ENCODE measurements at places on chromosomes 1 and 21.
A peak's percentile ranks its signal among the peaks of the same experiment; 100 is the strongest.

- DNase-seq, result no peak
Observed at GRCh38 chr1:156357977-156358376, 11.0 kb upstream of the RHBG start.

DNA sequence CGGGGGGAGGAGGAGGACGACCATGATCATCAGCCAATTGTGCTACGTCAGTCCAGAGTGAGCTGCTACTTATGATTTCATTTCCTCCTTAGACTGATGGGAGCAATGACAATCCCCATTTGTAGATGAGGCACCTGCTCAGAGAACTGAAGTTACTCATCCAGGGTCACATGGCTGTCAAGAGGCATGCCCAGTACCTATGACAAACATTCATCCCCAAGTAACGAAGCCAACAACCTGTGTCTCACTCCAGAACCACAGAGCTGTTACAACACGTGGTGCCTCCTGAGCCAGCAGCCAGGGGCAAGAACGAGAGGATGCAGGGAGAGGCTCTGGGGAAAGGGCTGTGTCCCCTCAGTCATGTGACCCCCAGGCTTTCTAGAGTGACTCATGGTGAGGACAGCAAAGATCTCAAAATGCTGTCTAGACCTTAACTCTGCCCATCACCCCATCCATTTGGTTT is 93.6 kb downstream of the SIM2 start:
- no peak for DNase-seq

DNA sequence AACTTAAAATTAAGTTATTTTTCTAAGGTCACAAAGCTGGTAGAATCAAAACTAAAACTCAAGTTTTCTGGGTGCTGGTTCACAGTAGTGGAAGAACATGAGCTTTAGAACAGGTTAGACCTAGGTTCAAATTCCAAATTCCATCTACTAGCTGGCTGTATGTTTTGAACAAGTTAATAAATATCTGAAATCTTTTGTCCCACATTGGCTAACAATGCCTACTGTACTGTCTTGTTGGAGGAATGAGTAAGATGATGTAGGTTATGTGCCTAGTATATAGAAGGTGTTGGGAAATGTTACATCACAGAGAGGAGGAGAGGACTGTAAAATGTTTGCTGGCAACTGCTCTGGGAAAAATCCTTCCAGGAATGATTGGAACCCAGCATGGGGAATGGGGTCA is 14.0 kb upstream of the CD247 start:
- no peak for DNase-seq

GRCh38 chr1:57819893-57820292 is 396.0 kb upstream of the DAB1 start:
- DNase-seq, result no peak

- DNase-seq, result no peak
Observed at GRCh38 chr1:48785869-48786268, 9.2 kb upstream of the BEND5 start.

GRCh38 chr1:208318150-208318734 is 74.1 kb upstream of the PLXNA2 start:
- DNase-seq, result no peak

DNA sequence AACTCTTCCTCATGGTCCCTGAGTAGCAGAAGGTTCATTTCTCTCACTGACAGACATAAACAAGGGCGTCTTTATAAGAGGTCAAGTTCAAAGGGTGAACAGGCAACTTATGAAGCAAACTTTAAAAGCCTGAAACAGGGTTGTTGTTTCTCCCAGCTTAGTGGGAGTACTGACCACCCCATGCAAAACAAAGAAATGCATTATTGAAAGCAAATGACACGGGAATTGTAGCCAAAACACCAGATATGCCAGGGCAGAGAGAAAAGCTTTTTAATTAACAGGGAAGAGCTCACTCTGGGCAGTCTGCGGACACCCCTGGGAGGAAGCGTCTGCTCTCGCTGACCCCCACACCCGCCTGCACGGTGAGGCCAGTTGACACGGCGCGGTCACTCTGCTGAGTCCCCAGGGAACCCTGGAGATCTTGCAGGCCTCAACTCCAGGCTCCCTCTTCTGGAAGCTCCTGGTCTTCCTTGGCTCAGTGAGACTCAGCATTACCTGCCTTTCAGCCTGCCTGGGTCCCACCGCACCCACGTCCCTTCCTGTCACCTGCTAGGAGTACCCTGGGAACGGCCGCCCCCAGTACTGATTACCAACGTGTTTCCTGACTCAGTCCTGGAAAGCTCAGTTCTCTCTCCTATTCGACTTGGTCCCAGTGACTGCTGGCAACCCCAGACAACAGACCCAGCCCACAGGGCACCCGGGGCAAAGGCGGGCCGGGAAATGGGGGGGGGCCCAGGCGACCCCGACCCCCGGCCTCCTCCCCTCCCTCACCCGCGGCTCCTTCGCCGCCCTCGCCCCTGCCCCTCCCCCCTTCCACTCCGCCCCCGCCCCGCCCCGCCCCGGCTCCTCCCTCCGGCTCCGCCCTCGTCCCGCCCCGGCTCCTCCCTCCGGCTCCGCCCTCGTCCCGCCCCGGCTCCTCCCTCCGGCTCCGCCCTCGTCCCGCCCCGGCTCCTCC is 972 bp downstream of the CFAP410 start:
- peak; percentile 30 for DNase-seq

DNA sequence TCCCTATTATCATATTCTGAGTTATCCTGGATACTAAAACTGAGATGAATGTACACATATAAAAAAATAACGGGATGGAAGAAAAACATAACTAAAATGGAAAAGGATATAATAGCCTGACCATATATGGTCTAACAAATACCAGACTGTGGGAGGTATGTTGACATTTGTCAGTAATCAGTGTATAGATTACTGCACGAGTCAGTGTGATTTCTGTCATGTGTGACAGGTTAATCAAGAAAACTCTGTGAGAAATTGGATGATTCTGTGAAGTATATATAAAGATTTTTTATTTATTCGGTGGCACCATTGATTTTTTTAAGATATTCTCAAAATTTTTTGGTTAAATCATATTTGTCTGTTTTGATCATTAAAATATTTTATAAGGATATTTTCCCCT is 547.3 kb upstream of the B3GALT2 start:
- DNase-seq, result no peak

GRCh38 chr1:71823708-71824305 is 458.5 kb downstream of the NEGR1 start:
- no peak for DNase-seq

DNA sequence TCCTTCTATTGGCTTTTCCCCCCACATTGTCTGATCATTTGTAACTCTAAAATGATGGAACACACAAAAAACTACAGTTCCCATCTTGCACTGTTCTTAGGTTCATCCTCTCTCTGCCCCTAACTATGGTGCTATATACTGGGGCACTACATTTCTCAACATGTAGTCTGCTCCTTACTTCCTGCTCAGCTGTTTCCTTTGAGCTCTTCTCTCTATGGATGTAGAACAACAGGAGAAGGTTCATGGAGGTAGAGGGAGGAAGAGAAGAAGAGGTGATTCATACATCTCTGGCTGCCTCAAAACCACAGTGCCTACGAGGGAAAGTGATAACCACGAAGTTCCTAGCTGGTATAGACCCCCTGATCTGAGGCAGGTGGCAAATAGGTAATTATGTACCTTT is 7.0 kb upstream of the C1orf146 start:
- no peak for DNase-seq

GRCh38 chr1:34681480-34682451 is 73.1 kb upstream of the GJB5 start:
- DNase-seq, result peak; percentile 85

DNA sequence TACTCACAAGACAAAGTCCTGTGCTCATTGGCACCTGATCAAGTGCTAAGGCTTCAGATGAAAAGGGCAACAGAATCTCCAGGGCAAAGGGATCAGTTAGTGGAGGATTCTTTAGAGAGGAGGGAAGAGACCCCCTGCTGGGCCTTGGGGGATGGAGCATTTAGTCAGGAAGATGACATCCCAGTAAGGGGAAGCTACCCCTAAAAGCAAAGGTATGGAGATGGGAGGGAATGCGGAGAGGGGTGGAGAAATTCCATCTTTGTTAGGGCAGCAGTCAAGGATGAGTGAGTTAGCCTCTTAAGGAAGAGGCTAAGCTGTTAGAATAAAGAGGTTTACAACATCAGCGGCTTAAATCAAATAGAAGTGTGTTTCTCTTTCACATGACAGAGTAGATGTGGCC is 67.4 kb downstream of the ST6GALNAC3 start:
- peak; percentile 71 for DNase-seq

DNA sequence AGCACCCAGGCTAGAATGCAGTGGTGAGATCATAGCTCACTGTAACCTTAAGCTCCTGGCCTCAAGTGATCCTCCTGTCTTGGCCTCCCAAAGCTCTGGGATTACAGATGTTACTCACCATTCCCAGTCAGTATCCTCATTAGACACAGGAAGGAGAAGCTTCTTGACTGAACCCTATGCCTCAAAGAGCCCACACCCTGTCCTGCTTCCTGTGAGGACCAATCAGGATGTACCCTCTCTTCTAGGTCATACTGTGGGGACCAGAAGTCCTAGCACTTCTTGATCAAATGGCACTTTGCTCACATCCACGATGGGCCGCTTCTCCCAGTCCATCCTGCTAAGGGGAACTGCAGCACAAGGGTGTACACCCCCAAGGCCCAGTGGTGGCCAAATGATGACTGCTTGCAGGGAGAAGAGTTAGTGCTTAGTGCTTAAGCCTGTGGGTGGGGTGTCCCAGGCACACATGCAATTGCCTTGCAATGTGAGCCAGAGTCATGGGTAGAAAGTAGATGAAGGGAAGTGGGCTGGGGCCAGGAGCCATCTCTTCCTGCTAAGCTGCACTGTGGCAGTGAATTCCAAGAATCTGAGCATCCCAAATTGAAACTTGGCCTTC is 9.8 kb downstream of the CD34 start:
- no peak for DNase-seq

DNA sequence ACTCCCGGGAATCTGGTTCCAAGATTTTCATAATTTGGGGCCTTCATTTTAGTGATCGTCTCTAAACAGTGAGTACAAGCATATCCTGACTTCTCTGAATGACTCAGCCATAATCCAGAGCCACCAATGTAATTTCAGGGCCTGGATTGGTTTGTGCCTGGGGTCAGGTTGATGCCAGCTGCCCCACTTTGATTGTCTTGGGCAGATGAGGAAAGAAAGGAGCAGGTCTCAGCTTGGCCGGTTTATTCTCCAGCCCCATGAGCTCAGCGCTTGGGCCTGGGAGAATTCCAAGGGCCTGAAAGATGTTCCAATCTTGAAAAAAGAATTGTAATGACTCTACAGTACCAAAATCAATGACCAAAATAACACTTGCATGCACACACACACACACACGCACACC is 71.2 kb upstream of the ECE1 start:
- DNase-seq, result no peak

- no peak for DNase-seq
Observed at GRCh38 chr1:29133861-29134694, 10.4 kb upstream of the TMEM200B start.

DNA sequence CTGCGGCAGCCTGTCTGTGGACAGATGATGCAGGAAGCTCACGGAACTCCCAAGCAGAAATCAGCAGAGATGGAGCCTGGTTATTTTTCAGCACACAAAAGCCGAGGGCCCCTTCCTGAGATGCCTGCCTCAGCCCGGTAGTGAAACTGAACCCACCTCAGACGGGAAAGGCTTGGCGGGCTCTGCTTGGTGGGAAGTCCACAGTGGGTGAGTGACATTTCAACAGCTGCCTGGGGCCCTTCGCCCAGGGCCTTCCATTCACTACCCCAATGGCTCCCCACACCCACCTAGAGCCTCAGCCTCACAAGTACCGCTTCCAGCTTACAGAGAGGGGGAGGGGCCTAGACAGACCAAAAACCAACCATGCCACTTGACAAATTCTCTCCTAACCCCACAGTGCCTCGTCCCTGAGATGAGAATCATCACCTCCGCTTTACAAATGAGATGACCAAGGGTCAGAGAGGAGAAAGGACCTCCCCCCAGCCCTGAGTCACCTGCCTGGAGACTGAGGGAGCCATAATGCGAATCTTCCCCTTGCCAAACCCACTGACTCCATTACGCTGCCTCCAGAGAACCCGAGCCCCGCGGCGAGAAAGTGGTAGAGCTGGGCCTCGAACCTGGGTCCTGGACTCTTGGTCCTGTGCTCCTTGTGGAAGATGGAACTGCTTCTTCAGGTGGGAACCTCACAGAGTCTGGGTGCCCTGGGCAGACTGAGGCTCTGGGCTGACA is 3.4 kb upstream of the ECE1 start:
- no peak for DNase-seq

DNA sequence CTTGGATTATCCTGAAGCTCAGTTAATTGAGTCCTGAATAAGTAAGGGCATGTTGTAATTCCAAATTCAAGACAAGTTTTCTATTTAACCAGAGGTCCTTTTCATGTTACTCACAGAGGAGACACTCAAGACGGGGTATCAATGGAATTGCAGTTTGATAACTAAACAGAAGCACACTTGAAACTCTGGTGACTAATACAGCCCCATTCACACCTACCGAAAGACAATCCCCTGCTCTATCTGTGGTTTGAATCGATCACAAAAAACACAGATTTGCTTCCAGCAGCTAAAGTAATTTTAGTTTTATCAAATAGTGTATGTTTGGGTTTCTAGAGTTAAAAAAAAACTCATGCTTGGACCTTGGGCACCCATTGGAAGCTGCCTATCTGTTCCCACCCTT is 60.4 kb downstream of the TEX35 start:
- DNase-seq, result no peak

DNA sequence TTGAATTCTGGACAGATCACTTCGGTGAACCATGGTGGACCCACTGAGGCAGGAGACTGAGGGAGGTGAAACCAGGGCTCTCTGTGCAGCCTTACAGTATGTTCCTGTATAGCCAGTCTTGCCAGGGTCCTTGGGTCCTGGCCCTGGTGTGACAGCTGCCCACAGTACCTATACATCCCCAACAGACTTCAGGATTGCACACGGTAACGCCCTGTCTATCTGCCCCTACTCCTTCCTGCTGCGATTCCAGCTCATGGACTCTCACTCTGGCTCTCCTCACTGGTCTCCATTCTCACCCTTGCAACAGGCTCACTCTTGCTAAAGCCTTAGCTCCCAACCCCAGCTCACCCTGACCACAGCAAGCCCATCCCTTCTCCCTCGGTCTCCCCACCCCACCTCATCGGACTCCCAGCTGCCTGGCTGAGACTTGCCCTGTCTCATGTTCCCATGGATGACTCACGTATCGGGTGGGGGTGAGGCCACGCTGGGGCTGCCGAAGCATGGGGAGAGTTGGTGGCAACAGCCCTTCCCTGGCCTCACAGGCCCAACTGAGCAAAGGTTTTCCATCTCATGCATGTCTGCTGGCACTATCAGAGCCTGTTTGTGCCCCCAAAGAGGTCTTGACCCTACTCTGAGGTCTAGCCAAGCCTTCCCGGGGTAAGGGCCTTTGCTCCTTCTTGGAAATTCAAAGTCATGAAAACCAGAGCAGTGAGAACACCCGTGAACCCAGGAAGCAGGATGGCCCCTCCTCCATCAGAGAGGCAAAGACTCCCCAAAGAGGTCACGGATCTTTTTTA is 7.1 kb downstream of the PHLDA3 start:
- DNase-seq, result no peak

GRCh38 chr1:91790392-91790791 is 95.6 kb downstream of the TGFBR3 start:
- no peak for DNase-seq

DNA sequence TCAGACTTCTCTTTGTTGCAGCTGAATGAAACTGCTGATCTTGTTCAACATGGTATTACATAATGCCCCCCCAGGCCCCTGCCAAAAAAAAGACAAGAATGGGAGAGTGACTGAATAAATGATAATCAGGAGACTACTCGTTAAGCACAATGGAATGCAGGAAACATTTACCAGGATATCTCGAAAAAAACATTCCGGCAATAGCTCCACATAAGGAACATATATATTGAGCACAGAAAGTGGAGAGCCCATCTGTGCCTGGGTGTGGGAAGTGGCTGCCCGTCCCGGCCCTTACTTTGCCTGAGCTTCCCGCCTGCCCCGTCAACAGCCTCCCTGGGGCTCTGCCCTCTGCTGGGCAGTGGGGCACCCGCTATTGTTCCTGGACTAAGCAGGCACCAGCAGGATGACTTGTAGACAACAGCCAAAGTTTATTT is 13.3 kb downstream of the TRIM11 start:
- DNase-seq, result no peak

Data from NT2/D1 (cell line).